Esophagus squamous epithelium (tissue), 5 donors: ENCODE measurements at places on chromosomes 5 and 9. TPM values are rescaled to one million over a fixed set of nuclear protein-coding genes. Genes with fewer than 3 reads are reported as not detected.

The PPP2R2B gene
- 0.53 TPM for total RNA-seq

DNA sequence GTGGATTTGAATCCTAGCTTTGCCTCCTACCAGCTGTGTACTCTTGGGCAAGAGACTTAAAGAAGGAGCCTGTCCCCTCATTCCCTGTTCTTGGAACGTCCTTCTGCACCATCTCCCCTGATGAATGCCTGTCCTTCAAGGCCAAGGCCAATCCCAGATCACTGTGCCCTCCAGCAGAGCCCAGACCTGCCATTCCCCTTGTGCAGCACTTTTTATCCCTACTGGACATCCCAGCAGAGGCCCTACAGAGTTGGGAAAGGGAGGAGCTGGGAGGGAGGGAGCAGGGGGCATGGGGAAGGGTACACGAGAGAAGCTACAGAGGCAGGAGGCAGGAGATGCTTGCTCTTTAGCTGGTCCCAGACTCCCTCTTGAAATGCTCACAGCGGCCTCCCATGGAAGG lies 223.9 kb downstream of the PBX3 start:
- H3K27ac ChIP-seq: no peak overlapping the region
- no peak for DNase-seq
- H3K27me3 ChIP-seq: no peaks in the 10 kb centered on the region
- H3K4me1 ChIP-seq: no peaks in the 10 kb centered on the region

DNA sequence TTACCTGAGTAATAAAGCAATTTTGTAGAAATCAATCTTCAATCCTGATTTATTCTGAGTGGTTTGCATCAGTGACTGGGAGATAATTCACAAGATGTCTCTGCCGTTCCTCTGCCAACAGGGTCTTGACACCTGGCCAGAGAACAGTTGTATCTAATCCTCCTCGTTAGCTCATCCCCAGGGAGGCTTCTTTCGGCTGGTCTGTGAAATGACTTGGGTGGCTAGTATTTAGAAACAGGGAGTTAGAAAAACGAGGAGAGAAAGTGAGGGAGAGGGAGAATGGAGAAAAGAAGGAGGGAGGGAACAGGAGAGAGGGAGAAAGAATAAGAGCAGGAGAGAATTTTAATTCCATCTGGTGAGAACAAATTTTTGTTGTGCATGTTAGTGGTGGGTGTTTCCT lies 600.2 kb upstream of the TLE4 start:
- DNase-seq: no peak
- no peaks in the 10 kb centered on the region for H3K36me3 ChIP-seq
- no peak overlapping the region for H3K27ac ChIP-seq
- no peaks in the 10 kb centered on the region for H3K4me1 ChIP-seq

DNA sequence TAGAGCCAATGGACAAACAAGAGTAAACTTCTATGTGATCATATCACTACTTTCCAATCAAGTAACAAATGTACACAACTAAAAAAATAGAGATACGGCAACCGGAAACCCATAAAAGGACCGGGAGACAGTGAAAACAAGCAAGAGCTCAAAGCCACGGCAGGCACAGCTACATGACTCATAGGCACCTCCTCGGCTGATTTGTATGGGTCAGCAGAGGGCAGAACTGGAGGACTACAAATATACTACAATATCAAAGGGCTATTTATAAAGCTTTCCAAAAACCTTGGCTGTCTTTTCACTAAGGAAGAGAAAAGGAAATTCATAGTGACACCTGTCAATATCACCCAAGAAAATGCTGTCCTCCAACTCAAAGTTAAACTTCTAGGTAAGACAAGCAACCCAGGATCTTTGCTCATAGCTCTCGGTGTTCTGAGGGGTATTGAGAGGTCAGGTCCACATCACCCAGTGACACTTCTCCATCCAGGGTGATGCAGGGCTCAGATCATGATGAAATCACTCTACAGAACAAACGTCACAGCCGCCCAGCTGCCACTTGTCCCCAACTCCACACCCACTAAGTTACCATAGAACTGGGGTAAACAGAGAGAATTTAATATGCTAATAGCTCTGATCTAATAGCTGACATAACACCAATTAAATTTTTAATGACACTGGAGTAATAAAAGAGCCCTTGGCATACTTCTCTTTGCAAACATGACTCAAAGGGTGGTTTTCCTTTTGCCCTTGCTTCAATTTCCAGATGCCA lies 41.3 kb downstream of the PFDN1 start:
- DNase-seq: no peak
- H3K4me1 ChIP-seq: peaks cover 15% of the 10 kb centered on the region
- H3K36me3 ChIP-seq: peaks cover 13% of the 10 kb centered on the region
- H3K27me3 ChIP-seq: no peaks in the 10 kb centered on the region
